Naive thymus-derived CD4-positive, alpha-beta T cell (primary cell): ENCODE measurements at places on chromosomes 3 and 15.

- no peak for DNase-seq
- no peaks in the 10 kb centered on the region for H3K27me3 ChIP-seq
- peaks cover 23% of the 10 kb centered on the region for H3K4me1 ChIP-seq
- H3K36me3 ChIP-seq = no peaks in the 10 kb centered on the region
These were observed 3.0 kb upstream of the SHC4 start for GRCh38 chr15:48966595-48967301.

DNA sequence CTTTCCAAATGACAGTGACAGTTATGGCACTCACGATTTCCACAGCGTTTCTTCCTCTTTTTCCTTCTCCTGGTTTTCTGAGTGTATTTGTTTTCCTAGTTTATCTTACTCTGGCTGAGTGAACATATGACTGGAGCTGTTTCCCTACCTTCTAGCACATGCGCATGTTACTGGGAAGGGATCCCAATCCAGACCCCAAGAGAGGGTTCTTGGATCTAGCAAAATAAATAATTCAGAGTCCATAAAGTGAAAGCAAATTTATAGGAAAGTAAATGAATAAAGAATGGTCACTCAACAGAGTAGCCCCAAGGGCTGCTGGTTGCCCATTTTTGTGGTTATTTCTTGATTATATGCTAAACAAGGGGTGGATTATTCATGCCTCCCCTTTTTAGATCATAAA, 23.8 kb downstream of the METTL6 start:
- H3K4me3 ChIP-seq = no peak overlapping the region
- no peaks in the 10 kb centered on the region for H3K27me3 ChIP-seq
- DNase-seq = no peak
- no peaks in the 10 kb centered on the region for H3K36me3 ChIP-seq

- H3K36me3 ChIP-seq = no peaks in the 10 kb centered on the region
- DNase-seq = no peak
- H3K4me3 ChIP-seq = no peak overlapping the region
- H3K27me3 ChIP-seq = no peaks in the 10 kb centered on the region
- H3K4me1 ChIP-seq = no peaks in the 10 kb centered on the region
These were observed 25.7 kb upstream of the GALNT15 start for GRCh38 chr3:16148783-16149182.

- H3K4me1 ChIP-seq = no peaks in the 10 kb centered on the region
- H3K4me3 ChIP-seq = no peak overlapping the region
- DNase-seq = no peak
- H3K27ac ChIP-seq = no peak overlapping the region
These were observed 165.5 kb upstream of the LRRN1 start for GRCh38 chr3:3633761-3634160.

DNA sequence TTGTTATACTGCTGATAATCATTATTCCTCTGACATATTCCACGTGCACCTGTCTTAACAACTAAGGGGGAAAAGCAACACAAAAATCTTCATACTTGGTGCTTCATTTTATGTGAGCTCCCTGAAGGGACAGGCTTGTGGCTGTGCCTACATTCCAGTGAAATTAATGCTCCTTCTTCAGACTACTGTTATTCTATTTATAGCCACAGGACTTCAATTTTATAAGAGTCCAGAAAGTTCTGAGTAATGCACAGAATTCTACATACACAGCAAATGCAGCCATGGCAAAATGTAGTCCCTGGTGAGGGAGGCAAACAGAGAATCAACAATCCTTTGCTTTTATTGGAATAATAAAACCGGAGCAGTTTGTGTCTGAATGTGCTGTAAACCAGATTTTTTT, 417.1 kb downstream of the RBMS3 start:
- no peaks in the 10 kb centered on the region for H3K36me3 ChIP-seq
- H3K27ac ChIP-seq = no peak overlapping the region
- H3K27me3 ChIP-seq = no peaks in the 10 kb centered on the region

DNA sequence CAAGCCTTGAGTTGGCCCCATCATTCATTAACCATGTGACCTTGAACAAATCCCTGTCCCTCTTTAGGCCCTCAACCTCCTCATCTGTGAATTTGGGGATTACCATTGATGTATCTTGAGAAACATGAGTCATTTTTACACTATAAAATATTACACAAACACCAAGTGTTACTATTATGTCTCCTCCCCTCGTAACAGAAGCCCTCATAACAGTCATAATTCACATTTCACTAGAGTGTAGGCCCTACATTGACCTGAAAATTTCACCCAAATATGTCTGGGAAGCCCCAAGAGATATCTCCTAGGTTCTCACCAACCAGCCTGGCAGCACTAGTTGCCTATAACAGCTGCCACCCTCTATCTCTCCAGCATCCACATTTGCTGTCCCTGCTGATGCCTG, 15.8 kb upstream of the SLC6A1 start:
- H3K4me3 ChIP-seq = no peak overlapping the region
- no peak for DNase-seq
- no peaks in the 10 kb centered on the region for H3K4me1 ChIP-seq
- H3K27me3 ChIP-seq = no peaks in the 10 kb centered on the region

DNA sequence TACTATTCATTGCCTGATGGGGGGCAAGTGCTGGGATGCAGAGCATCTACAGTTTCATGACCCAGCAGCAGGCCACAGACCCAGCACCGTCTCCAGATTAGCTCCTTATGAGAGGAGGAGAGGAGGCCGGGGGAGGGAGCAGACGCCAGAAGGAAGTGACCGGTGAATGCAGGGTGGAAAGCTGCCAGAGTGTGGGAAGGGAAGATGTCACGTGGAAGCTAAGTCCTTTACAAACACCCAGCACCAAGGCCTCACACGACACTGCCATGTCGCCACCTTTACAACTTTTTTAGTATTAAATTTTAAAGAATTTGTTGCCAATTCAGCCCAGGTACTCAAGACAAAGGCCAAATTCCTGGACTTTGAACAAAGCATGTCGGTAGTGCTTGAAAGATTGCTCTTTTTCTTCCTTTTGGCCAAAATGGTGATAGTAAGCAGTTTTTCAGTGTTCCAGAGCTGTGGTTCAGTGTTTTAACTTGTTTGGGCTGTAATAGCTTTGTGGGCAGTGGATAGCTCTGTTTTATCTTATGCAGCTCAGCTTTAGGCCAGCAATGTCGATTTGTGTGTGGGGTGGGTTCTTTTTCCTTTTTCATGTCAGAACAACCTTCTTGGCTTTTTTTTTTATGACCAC, 58.2 kb downstream of the ZBTB38 start:
- no peak overlapping the region for H3K27ac ChIP-seq
- H3K36me3 ChIP-seq = peaks cover 8% of the 10 kb centered on the region
- peaks cover 8% of the 10 kb centered on the region for H3K4me1 ChIP-seq
- no peak for DNase-seq

DNA sequence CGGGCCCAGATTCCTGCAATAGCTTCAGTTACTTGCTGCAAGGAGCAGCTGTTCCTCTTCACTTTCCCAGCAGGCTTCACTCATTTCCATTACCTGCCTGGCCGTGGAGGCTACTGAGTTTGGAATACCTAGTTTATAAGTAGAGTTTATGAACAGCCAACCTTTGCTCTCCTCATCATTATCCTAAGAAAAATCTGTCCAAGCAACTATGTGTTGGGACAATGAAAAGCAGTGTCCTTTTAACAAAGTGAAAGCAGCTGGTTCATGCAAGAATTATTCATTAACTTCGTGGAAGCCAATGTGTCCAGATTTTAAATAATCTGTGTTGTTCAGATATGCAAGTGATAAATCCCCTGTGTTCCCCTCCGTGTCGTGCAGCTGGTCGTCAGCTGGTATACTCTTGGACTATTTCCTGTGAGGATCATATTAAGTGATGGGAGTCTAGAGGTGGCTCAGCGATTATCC, 39.3 kb upstream of the SSR3 start:
- DNase-seq = no peak
- peaks cover 3% of the 10 kb centered on the region for H3K27me3 ChIP-seq
- H3K4me3 ChIP-seq = no peak overlapping the region
- H3K36me3 ChIP-seq = no peaks in the 10 kb centered on the region

GRCh38 chr3:129867506-129868124, 25.9 kb downstream of the TMCC1 start:
- no peak for DNase-seq
- peaks cover 7% of the 10 kb centered on the region for H3K36me3 ChIP-seq
- no peaks in the 10 kb centered on the region for H3K27me3 ChIP-seq
- H3K4me1 ChIP-seq = no peaks in the 10 kb centered on the region
- H3K4me3 ChIP-seq = no peak overlapping the region

DNA sequence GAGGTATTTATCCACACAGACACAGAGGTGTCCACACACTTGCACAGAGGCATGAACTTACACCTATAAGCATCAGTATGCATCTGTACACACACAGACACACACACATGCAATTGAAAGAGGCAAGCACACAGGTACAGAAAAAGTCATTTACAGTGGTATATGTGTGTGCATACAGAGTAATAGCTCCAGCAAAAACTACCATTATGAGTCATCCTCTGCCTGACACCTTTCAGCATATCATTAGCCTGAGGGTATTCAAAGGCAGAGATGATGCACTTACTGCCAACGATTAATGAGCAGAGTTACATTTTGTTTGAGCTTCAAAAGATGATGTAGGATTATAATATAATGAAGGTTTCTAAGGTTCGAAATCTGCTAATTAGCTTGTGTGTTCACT, 100.3 kb upstream of the TPRG1 start:
- no peak overlapping the region for H3K4me3 ChIP-seq
- no peaks in the 10 kb centered on the region for H3K36me3 ChIP-seq
- DNase-seq = no peak
- H3K27me3 ChIP-seq = no peaks in the 10 kb centered on the region

DNA sequence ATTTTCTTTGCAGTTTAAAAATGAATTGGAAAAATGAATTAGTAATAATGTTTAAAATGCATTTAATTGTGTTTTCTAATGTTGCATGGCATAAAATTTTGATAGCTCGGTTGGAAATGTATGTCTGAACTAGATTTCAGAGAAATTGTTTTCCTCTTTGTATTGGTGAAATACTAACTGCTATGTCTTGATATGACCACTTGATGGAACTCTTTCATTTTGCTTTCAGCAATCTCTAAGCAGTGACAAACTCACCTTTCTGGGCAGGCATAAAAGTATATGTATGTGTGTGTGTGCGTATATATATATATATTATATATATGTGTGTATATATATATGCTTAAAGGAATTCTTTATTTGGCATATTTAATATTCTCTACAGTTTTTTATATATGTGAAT, 239.3 kb upstream of the ZNF717 start:
- no peak for DNase-seq
- H3K36me3 ChIP-seq = no peaks in the 10 kb centered on the region
- H3K27me3 ChIP-seq = no peaks in the 10 kb centered on the region
- no peak overlapping the region for H3K4me3 ChIP-seq
- H3K4me1 ChIP-seq = no peaks in the 10 kb centered on the region
- no peak overlapping the region for H3K27ac ChIP-seq

- no peak for DNase-seq
- no peaks in the 10 kb centered on the region for H3K27me3 ChIP-seq
- peaks cover 5% of the 10 kb centered on the region for H3K4me1 ChIP-seq
- no peak overlapping the region for H3K4me3 ChIP-seq
- no peak overlapping the region for H3K27ac ChIP-seq
- H3K36me3 ChIP-seq = no peaks in the 10 kb centered on the region
These were observed 2.2 kb upstream of the ITIH1 start for GRCh38 chr3:52774901-52775864.

DNA sequence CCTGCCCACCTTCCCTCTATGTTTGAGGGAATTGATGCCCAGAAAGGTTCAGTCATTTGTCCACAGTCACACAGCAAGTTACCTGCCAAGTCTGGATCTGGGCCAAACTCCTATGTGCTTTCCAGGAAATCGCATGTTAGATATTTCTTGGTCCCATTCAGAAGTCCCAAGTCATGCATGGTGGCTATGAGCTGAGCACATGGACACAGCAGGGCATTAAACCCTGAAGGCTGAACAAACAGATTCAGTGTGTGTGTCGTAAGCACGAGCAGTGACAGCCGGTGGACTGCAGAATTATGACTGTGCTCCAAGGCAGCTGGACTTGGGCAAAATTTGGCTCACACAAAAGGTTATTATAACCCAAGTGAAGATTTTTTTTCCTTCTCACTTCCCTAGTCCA, 11.4 kb upstream of the SLC6A6 start:
- DNase-seq = no peak
- H3K27ac ChIP-seq = no peak overlapping the region
- H3K36me3 ChIP-seq = no peaks in the 10 kb centered on the region
- H3K4me3 ChIP-seq = no peak overlapping the region
- H3K27me3 ChIP-seq = no peaks in the 10 kb centered on the region

DNA sequence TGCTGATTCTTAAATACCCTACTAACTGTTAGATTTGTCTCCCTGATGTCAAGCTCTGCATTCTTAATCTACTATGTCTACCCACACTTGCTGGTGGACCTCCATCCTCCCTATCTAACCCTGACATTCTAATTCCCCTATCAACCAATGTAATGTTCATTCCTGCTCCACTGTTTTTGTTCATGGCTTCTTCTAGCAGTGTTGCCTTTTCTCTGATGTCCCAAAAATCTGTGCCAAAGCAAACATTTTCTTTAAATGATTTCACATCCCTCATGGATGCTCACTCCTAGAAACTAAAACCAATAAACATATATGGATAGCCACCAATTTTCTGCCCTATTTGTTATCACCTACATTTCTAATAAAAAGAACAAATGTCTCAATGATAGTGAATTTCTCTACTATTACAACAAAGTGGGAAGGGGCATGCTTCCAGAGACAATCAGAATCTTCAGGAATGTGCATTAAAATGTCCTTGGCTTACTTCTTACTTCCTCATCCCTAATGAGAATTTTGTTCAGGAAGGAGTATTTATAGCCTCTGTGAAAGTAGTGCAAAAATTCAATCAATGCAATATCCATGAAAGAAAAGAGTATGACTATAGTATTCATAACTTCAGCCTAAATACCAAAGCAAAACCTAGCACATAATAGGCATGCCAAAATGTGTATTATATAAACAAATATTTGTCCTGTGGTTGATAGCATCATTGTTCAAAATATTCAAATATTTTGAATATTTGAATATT, 273.3 kb downstream of the ZNF385D start:
- no peaks in the 10 kb centered on the region for H3K4me1 ChIP-seq
- DNase-seq = no peak
- H3K27ac ChIP-seq = no peak overlapping the region
- H3K27me3 ChIP-seq = no peaks in the 10 kb centered on the region
- no peak overlapping the region for H3K4me3 ChIP-seq
- no peaks in the 10 kb centered on the region for H3K36me3 ChIP-seq

- H3K27me3 ChIP-seq = no peaks in the 10 kb centered on the region
- no peak overlapping the region for H3K27ac ChIP-seq
- no peaks in the 10 kb centered on the region for H3K36me3 ChIP-seq
These were observed 396.3 kb downstream of the LSAMP start for GRCh38 chr3:116048991-116049390.

- H3K27ac ChIP-seq = no peak overlapping the region
- no peaks in the 10 kb centered on the region for H3K36me3 ChIP-seq
- no peak overlapping the region for H3K4me3 ChIP-seq
- H3K4me1 ChIP-seq = peaks cover 20% of the 10 kb centered on the region
- no peak for DNase-seq
These were observed 259.5 kb downstream of the THSD4 start for GRCh38 chr15:71374607-71375352.

- no peaks in the 10 kb centered on the region for H3K4me1 ChIP-seq
- H3K27me3 ChIP-seq = no peaks in the 10 kb centered on the region
- no peak for DNase-seq
- H3K4me3 ChIP-seq = no peak overlapping the region
These were observed 602.6 kb downstream of the PYDC2 start for GRCh38 chr3:192063570-192063969.

GRCh38 chr3:33768578-33769330, 29.7 kb upstream of the PDCD6IP start:
- H3K4me1 ChIP-seq = no peaks in the 10 kb centered on the region
- no peak for DNase-seq
- no peak overlapping the region for H3K4me3 ChIP-seq
- no peaks in the 10 kb centered on the region for H3K27me3 ChIP-seq
- H3K36me3 ChIP-seq = no peaks in the 10 kb centered on the region
- no peak overlapping the region for H3K27ac ChIP-seq
